Kidney glomerular epithelial cell (primary cell): ENCODE measurements at places on chromosomes 6 and 20.

- no peak for DNase-seq
These were observed 8.3 kb downstream of the SS18L1 start for GRCh38 chr20:62151835-62152364.

GRCh38 chr6:88804701-88805100, 158.7 kb downstream of the RNGTT start:
- no peak for DNase-seq

- DNase-seq, result no peak
These were observed 61.7 kb downstream of the CDH22 start for GRCh38 chr20:46246559-46246958.

GRCh38 chr20:46519471-46520068, 6.2 kb upstream of the ZNF334 start:
- DNase-seq, result no peak

DNA sequence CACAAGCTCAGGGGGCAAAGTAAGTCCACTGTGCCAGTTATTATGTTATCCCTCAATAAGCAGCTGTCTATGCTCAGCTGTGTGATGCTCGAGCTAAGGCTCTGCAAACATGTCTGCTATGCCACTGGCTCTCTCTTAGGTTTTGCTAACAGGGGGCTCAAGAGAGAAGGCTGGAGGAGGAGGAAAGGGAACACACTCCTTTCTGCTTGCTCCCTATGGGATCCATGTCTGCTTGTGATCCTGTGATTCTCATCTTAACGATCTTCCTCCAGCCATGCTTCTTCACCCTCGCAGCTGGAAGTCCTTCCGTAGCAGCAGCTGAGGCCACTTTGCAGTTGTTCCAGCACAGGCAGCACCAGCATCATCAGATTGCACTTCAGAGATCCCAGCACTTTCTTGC, 37.0 kb upstream of the IGF2R start:
- DNase-seq, result no peak

GRCh38 chr6:36276581-36277536, 7.0 kb downstream of the PNPLA1 start:
- no peak for DNase-seq

- no peak for DNase-seq
These were observed 60.5 kb upstream of the MLIP start for GRCh38 chr6:54050750-54051149.

GRCh38 chr6:4208158-4208557, 72.8 kb upstream of the ECI2 start:
- DNase-seq, result no peak

DNA sequence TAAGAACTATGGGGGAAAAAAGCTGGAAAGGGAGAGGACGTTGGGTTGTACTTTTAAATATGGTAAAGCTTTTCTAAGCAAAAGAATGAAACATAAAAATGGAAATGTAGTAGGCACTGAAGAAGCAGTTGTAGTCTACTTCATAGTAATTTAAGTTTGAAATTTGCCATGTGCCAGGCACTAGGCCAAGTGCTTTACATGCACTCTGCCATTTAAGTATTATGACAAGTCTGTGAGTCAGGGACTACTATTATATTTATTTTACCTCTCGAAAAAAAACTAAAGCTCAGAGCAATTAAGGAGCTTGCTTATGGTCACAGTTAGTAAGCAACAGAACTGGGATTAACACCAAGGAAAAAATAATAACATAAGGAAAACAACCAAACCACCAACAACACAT, 257.8 kb downstream of the GMDS start:
- DNase-seq, result no peak

DNA sequence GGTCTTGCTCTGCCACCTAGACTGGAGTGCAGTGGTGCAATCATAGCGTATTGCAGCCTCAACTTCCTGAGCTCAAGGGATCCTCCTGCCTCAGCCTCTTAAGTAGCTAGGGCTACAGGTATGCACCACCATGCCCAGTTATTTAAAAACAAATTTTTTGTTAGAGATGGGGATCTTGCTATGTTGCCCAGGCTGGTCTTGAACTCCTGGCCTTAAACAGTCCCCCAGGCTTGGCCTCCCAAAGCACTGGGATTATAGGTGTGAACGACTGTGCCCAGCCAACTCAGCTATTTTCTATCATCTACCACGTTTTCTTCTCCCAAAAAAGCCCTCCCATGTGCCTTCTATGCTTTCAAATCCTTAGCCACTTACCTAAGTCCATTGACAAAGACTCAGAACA, 243.7 kb upstream of the SOX4 start:
- no peak for DNase-seq

DNA sequence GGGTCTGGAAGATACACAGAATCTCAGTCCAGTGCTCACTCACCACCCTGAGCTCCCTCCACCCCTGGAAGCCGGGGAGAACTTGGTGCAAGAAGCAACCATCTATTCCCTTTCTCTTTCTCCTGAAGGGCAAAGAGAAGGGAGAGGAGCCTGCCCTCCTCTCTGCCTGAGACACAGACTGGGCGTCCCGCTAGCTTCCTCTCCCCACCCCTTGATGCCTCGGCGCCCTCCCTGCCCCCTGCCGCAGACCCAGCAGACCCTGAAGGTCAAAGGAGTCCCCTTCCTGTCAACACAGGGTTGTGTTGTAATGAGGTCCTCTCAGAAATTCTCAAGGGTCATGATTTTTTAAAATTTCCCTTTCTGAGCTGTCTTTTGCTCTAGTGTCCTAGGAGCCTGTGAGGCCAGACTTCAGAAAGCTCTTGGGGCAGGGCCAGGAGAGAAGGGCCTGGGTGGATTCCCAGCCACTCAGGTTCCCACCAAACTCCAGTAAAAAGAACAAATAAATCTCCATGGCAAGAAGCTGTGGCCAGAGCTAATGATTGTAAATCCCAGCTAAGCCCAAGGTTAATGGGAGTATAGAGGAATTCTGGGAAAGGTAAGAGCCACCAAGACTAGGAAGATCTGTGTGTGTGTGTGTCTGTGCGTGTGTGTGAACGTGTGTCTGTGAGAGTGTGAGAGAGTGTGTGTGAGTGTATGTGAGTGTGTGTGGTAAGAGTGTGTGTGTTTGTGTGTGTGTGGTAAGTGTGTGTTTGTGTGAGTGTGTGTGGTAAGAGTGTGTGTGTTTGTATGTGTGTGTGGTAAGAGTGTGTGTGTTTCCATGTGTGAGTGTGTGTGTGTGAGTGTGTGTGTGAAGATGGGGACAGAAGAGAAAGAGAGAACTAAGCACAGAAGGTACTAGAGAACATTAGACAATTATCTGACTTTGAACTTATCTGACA, 1.1 kb upstream of the JPH2 start:
- DNase-seq, result peak; percentile 50

DNA sequence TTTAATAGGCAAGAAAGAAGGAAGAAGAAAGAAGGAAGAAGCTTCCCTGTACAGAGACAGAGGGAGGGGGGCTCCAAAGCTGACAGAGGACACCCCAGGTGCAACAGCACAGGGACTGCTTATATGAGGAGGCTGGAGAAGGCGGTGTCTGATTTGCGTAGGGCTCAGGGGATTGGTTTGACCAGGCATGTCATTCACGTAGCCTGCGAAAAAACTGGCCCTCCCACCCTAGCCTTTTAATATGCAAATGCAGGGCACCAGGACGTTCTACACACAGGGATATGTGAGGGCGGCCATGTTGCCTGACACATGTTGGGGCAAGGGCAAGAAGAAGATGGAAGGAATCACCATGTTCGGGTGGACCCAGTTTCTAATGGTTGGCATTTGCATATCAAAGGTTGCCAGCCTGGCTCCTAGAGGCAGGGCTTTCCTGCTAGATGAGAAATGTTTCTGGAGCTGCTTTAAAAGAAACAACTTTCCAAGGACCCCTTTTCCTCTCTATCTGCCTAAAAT, 305.4 kb upstream of the CDYL start:
- no peak for DNase-seq

GRCh38 chr6:10993896-10994295, 50.2 kb downstream of the ELOVL2 start:
- DNase-seq, result no peak

- DNase-seq, result no peak
These were observed 11.6 kb upstream of the PRND start for GRCh38 chr20:4710106-4710475.

- peak; percentile 85 for DNase-seq
These were observed 251.6 kb downstream of the ADGB start for GRCh38 chr6:146850238-146850896.

DNA sequence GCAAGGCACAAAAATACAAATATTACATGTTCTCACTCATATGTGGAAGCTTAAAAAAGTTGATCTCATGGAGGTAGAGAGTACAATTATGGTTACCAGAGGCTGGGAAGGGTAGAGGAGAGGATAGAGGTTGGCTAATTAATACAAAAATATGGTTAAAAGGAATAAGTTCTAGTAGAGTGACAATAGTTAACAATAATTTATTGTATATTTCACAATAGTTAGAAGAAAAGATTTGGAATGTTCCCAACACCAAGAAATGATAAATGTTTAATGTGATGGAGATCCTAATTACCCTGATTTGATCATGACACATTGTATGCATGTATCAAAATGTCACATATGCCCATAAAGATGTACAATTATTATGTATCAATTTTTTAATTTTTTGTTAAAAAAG, 1.8 kb downstream of the ALDH8A1 start:
- no peak for DNase-seq

GRCh38 chr6:78308025-78308424, 559.3 kb upstream of the IRAK1BP1 start:
- DNase-seq, result no peak

DNA sequence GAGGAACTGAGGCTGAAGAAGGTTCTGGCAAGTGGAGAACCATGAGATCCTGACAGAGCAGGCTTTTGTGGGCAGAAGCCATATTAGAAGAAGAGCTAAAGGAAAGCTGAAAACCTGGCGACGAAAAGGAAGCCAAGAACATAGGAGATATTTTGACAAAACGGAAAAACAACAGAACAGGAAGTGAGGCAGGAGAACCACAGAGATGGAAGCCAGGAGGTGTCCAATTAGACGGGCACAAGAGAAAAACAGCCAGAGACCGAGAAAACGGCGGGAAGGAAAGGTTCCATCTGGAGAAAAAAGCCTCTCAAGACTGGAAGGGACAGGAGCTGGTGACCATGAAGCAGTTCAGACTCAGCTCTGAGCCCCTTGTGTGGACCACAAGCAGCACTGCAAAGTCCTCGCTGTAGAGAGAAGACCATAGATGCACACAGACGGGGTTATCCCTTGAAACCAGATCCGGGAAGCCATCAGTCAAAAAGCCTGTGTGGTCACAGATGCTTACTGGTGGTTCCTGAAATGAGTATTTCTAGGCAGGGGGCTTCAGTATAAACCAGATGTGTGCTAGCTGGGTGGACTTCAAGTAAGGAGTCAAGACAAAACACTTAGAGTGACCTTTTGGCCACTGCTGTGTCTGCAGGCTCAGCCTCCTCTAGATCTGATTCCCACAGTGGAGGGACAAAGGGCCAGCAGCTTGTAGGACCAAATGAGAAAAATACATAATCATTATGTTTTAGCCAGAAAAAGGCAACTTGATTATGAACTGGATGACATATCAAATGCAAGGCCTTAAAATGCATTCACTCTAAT, 30.7 kb downstream of the SSR1 start:
- no peak for DNase-seq

- no peak for DNase-seq
These were observed 1.3 kb downstream of the NOTCH4 start for GRCh38 chr6:32222333-32223230.
